ENCODE measurements at places on chromosomes 3 and 15.

DNA sequence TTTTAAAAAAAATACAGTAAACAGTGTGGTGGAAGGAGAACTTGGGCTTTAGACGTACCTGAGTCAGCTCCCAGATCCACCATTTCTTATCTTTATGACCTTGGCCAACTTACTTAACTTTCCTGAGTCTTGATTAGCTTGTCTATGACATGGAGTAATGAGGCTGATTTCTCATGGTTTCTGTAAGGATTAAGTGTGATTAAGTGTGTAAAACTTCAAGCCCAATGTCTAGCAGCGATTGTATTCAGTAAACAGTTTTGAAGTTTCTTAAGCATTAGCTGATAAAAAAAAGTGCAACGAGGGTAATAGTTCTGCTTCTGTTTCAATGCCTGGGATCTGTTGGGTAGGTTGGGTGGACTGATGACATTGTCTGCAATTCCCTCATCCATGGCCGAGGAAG is 10.8 kb downstream of the TRPM1 start:
- no peak for DNase-seq

GRCh38 chr3:111968319-111969054 is 10.3 kb upstream of the ABHD10 start:
- DNase-seq: no peak

DNA sequence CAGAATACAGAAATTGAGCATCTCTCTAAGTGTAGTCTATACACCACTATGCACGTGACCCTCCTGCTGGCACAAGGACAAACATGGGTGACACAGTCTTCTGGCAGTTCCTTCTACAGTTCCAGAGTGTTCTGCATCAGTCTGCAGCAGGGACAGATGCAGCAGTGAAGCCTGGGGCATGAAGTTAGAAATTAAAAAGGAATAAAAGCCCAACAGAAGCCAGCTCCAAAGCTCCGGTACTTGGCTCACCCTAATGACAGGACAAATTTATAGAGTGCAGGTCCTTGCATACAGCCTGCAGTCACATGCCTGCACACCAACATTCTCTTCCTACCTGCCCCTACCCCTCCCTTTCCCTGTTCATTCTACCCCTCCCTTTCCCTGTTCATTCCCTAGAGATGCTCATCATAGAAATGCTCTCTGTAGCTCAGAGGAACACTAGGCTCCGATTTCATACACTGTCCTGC is 15.0 kb downstream of the UACA start:
- no peak for DNase-seq

- no peak for DNase-seq
Observed at GRCh38 chr3:105397974-105398373, 31.3 kb downstream of the ALCAM start.

DNA sequence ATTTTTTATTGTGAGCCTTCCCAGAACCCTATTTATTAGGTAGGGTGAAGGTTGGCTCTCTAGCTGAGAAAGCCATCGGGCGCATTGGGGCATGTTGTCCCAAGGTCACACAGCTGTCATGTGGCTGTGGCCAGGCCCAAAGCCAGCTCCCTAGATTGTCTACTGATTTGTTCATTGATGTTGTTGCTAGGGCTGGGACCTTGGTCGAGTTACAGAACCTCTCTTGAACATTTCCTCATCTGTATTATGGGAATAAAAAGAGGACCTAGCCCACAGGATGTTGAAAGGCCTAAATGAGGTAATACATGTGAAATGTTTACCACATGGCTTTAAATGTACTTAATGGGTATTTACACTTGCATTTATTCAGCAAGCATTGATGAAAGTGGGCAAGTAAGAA is 252.5 kb downstream of the SUCLG2 start:
- DNase-seq: no peak

GRCh38 chr15:67066041-67066958 is 898 bp downstream of the SMAD3 start:
- no peak for DNase-seq

DNA sequence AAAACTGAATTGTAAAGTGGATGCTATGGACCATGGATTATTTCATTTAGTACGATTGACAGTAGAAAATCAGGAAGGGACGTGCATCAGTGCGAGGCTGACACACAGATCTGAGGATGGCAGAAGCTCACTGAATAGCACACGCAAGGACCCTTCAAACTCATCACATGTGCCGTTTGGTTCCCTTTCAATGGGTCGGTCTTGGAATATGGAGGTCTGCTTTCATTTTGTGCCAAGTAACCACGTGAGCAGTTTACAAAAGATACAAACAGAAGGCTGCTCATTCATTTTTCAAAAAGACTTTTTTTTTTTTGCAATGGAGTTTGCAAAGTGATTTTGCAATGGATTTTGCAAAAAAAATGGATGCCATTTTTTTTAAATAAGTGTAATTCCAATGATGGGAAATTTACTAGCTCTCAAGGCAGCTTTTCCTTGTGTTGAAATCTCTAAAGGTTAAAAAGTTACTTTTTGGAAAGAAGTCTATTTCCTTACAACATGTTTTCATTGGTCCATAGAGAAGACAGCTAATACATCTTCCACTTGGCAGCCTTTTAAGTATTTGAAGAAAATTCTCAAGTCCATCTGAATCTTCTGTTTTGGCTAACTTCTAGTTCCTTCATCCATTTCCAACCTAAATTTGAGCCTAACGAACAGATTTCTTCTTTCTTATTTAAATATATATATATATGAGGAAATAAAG is 392.3 kb upstream of the TPRG1 start:
- DNase-seq: no peak

GRCh38 chr3:149547954-149548668 is 73.6 kb downstream of the TM4SF4 start:
- DNase-seq: peak; percentile 48

- no peak for DNase-seq
Observed at GRCh38 chr15:34812369-34812768, 17.0 kb upstream of the ACTC1 start.

- no peak for DNase-seq
Observed at GRCh38 chr3:141656771-141657170, 81.3 kb upstream of the RNF7 start.

DNA sequence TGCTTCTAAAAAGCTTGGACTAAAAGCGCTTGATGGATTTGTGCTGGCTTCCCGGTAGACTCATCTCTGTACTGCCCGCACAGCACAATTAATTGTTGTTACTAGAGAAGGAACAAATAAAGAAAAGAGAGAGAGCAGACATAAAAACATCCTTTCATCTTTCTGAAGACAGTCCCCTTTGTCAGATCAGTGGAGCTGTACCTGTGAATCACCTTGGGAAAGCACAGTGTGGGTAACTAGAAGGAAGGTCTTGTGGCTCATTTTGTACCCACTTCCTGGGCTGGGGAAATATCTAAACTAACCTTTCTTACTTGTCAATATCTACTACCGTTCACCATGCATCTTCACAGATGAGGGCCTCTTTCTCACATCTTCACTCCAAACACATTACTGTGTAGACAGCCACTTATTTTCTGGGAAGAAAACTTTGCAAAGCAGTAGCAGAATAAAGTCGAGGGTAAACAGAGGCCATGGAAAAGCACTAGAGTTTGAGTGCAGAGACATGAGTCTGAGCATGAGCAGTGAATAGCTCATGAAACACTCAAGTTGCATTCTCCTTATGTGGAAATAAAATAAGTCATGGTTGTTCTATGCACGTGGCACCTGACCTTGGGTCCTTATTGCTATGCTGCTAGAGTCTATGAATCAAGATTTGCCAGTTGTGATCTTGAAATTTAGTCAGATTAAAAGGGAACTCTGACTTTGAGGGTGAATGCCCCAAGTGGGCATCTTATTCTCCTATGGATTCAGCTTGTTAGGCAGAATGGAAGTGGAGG is 169.3 kb downstream of the LPP start:
- DNase-seq: no peak

DNA sequence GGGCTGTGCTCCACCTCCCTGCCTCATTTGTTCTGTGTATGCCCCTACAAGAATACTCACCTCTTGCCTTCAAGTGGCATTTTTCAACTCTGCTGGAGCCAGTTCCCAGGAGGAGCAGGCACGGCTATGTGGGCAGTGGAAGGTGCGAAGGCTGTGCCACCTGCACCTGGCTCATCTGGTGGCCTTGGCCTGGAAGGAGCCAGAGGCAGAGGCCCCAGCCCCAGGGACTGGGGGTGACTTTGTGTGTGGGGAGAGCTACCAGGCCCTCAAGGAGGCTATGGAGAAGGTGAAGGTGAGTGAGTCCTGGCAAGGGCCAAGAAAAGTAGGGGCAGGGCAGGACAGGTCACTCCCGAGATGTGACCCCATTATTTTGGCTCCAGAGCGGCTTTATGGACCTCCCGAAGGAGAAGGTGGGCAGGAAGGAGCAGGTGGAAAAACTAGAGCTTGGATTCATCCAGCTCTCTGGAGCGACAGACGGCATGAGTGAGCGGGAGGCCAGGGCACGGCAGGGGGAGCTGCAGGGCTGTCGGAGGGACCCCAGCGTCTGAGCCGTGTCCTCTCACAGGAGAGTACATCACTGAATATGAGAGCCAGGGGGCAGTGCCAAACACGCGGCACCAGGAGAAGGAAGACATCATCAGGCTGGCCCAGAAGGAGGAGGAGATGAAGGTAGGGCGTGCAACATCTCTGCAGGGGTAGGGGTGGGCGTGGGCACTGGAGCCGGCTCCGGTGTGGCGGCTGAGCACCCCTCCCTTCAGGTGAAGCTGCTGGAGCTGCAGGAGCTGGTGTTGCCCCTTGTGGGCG is 57.3 kb upstream of the UBE2Q2 start:
- DNase-seq: no peak

- no peak for DNase-seq
Observed at GRCh38 chr3:161390200-161390599, 18.9 kb upstream of the SPTSSB start.

DNA sequence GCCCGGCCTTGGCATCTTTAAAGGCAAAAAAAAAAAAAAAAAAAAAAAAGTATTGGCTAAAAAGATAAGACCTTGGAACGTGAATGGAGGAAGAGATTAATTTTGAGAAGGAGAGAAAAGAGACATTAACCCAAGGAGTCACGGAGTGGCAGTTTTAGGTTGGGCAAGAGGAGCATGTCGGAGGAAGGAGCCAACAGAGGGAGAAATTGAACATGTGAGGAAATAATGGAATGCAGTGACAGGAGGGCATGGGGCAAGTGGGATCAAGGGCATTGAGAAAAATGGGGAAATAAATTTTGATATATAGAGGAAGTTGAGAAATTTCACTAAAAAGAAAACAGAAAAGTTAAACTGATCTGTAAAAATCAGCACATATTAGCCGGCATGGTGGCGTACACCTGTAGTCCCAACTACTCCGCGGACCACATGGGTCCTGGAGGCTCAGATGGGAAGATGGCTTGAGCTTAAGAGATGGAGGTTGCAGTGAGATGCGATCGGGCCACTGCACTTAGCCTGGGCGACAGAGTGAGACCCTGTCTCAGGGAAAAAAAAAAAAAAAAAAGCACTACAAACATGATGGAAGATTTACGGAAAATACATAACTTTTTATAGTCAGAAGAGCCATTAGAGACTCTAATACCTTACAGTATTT is 1.2 kb downstream of the HAUS2 start:
- DNase-seq: no peak

GRCh38 chr15:89395461-89395871 is 60.8 kb upstream of the POLG start:
- DNase-seq: no peak

- no peak for DNase-seq
Observed at GRCh38 chr15:100988857-100989256, 69.7 kb downstream of the LRRK1 start.

- no peak for DNase-seq
Observed at GRCh38 chr3:136671921-136672320, 80.3 kb downstream of the STAG1 start.

GRCh38 chr15:101479342-101479845 is 10.1 kb downstream of the PCSK6 start:
- no peak for DNase-seq

DNA sequence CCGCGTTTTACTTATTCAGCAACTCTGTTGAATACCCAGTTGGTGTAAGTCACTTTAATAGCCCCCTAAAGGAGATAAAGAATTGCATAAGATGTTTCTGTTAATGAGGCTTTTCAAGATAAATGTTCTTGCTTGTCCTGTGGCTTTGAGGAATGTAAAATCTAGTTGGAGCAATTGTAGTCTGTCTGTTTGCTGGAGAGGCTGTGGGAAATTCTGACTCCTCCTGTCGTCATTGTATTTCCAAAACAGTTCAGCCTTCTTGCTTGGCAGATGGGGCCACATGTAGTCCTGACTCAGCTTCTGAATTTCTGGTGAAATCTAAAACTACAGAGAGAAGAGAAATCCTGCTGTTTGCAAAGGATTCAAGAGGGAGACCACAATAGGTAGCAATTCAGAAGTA is 114.4 kb downstream of the RYR3 start:
- no peak for DNase-seq

GRCh38 chr3:161310649-161311423 is 60.5 kb downstream of the SPTSSB start:
- DNase-seq: no peak

GRCh38 chr3:182567700-182568099 is 225.6 kb upstream of the ATP11B start:
- no peak for DNase-seq

DNA sequence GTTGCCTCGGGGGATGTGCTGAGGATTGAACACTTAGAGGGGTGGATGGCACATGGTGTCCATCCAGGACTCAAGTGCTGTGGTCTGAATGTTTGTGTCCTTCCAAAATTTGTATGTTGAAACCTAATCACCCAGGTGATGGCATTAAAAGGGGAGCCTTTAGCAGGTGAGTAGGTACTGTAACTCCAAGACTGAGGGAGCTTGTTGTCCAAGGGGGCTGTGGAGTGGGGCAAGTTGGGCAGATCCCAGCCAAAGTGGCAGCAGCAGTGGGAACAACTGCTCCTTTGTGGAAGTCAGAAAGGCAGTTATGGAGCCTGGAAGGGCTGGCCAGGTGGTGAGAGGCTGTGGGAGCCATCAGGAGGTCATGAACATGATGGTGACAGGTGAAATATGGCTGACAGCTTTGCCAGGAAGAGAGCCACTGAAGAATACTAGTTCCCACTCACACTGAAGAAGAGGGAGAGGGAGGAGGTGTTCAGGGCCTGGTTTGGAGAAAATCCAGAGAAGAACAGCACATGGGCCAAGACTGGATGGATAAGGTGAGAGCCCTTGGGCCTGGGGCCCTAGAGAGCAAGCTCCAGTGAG is 385.6 kb downstream of the CACNA2D3 start:
- no peak for DNase-seq

- DNase-seq: no peak
Observed at GRCh38 chr15:66848686-66849392, 146.8 kb downstream of the SMAD6 start.

- DNase-seq: no peak
Observed at GRCh38 chr3:38334142-38335055, 12.2 kb upstream of the XYLB start.

DNA sequence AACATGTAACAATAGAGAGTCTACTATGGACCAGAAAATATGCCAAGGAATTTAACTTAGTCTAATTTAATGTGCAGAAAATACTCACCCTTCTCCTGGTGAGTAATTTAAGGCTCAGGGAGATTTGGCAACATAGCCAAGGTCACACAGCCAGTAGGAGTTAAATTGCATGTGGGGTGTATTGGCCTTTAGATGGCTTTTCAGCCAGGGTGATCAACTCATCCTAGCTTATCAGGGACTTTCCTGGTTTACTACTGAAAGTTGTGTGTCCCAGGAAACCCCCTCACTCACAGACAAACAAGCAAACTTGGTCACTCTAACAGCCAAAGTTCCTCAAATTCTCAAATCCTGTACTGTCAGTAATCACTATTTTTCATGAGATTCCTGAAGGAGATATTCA is 2.6 kb upstream of the SLC9A9 start:
- no peak for DNase-seq

GRCh38 chr15:63522225-63522578 is 17.8 kb downstream of the USP3 start:
- DNase-seq: no peak

GRCh38 chr3:34842706-34843480 is 796.4 kb upstream of the ARPP21 start:
- no peak for DNase-seq

- DNase-seq: no peak
Observed at GRCh38 chr15:85689729-85690128, 105.0 kb downstream of the KLHL25 start.
